ENCODE measurements at places on chromosomes 5 and 9. TPM values are rescaled to one million over a fixed set of nuclear protein-coding genes. Genes with fewer than 3 reads are reported as not detected.

- DNase-seq: no peak
Measured at GRCh38 chr9:92223758-92224157, 69.7 kb downstream of the IARS1 start.

DNA sequence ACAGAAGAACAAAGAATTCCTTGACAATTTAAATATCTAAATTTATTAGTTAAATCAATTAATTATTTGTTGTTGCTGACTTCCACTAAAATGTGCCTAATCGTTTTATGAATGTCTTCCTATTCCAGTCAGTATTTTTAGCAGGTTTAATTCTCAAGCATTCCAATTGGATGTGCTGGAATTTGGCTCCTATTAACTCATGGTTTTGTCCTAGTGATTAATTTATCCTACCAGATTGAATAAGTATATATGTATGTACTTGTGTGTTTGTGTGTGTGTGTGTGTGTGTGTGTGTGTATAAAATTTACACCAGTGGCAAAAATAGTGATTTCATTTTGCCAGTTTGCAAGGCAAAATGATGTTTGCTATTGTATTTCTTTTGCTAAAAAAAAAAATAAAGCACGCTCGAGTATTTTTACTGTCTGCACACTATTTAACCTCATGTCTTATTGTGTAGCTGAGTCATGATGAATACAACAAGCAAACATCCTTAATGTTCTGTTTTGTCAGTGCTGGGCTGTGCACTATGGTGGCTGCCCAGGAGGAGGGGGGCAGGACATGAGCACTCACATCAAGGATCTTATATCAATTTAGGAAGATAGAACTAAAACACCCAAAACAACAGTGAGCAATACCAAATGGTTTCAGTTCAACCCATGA is 375.5 kb downstream of the PDE4D start:
- DNase-seq: no peak

DNA sequence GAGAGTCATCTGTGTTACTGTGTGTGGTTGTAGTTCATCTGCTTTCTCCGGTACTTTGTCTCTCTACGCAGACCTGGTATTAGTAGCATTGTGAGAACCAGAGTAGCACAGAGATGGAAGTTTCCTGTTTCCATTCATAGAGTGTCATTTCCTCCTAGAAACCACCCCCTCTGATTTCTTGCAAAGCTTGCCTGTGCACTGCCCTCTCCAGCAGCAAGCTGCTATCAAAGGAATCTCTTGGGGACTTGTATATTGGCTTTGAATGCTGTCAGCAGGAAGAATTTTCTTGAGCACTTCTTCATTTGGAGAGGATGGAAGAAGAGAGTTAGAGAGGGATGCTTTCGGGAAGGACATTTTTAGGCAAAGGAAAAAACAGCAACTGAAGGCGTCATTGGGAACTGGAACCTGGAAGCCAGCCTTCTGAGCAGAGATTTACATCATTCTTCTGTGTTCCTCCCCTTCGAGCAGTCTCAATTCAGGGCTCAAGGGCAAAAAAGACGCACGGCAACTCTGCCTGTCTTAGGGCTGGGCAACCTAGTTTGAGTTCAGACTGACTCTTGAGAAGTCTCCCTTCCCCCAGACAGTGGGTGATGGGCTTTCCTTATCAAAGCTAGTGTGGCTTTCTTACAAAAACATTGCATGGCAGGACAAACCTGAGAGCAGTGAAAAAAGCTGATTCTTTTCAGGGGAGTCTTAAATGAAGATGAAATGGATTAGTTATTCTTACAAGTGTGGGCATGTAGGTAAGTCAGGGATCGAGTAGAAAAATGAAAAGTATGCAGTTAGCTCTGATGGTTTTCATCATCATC is 226.3 kb downstream of the AOPEP start:
- DNase-seq: no peak

GRCh38 chr5:23459214-23459613 is 48.2 kb upstream of the PRDM9 start:
- DNase-seq: no peak

DNA sequence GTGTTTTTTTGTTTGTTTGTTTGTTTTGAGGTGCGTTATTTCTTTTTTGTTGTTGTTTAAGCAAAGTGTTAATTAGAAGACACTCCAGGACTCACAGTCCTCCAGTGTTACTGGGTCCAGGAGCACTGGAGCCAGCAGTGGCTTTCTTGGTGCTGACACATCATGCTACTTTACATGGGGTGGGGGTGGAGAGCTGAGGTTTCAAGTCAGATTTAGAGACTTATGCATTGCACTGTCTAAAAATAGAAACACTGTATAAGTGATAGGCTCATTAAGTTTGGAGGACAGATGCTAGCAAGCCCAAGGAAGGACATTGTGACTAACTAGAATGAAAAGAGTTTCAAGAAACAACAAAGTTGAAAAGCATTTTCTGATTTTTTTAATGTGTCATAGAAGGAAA is 2209.2 kb downstream of the MAT2B start:
- DNase-seq: no peak

DNA sequence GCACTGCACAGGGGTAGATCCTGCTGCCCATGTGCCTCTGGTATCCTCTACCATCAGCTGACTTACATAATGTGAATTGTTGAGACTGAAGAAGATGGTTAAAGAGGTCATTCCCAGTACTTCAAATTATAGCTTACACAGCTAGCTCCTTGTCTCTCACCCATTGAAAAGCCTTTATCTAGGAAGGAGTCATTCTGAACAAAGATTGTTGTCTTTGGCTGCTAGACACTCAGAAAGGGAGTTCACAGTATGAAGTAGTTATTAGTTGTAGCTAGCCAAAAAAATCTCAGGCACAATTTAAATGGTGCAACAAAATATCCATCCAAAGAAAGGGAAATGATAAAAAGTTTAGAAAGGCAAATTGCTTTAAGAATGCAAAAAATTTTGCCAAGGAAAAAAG is 102.0 kb upstream of the NREP start:
- DNase-seq: no peak

GRCh38 chr9:3498691-3499090 is 27.1 kb downstream of the RFX3 start:
- no peak for DNase-seq

- DNase-seq: no peak
Measured at GRCh38 chr5:111461934-111462333, 50.4 kb downstream of the STARD4 start.

DNA sequence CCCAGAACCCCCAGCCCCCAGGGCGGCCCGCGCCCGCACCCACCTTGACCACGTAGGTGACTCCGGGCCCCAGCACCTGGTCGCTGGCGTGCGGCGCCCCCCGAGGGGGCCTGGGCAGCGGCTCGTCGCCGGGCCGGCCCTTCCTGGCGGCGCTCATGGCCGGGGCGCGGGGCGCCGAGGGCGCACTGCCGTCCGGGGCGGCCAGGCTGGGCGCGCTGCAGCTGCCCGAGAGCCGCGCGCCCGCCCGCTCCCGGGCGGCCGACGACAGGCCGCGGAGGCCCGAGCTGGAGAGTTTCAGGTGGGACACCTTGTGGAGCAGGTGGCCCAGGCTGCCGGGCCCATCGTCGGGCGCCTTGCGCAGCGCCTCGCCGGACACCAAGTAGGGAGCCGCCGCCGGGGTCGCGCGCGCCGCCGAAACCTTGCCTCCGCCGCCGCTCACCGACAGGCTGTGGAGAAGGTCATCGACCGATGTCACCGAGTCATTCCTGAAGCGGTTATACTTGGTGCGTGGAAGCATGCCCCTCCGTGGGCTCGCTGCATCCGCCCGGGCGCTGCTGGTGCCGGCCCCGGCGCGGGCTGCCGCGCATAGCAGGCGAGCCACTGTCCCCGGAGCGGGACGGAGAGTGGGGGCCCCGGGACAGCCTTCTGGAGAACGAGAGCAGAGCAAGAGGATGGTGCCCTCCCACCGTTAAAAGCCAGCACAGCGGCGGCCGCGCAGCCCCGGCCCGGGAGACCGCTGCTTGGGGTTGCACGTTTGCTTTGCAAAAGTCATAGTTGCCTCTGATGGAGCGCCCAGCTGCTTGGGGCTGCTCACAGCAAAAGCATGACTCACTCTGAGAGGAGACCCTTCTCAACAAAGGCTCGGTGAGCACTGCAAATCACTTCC is at the start of gene SHC3:
Gene SHC3, minus strand, starts transcription at position 875 of the 886 bp plus-strand sequence. Its CDS starts 358 bp downstream, at position 517.
- DNase-seq: no peak

- no peak for DNase-seq
Measured at GRCh38 chr9:35557320-35557719, 47.7 kb upstream of the TESK1 start.

DNA sequence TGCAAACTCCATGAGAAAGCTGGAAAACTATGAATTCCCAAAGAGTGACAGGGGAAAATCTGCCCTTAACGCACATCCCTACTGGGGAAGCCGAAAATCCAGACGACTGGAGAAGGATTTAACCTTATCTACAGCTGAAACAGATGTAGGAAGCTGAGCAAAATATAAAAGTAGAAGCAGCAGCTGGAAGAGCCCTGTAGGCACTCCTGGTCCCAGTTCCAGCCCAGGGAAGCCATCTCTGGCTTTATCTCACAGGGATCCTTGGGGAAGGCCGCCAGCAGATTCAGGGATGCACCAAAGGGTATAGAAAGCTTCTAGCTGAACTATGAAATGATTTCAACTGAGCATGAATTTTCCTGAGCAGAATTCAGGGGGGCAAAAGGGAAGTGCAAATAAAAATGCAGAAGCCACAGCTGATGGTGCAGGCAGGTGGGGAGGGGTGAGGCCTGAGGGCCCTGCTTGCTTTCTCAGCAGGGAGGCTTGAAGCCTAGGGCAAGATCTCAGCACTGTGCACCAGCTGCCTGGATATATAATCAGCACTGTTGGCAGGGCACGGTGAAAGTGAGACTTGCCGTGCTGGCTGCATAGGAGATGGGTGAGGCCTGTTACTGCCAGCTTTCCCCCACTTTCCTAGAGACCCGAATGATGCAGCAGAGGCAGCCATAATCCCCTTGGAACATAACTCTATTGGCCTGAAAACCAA is 2019.5 kb upstream of the NUDT12 start:
- DNase-seq: no peak

GRCh38 chr5:112555691-112556090 is 136.6 kb upstream of the EPB41L4A start:
- DNase-seq: no peak

- DNase-seq: no peak
Measured at GRCh38 chr5:95385334-95385733, 5.8 kb upstream of the FAM81B start.

DNA sequence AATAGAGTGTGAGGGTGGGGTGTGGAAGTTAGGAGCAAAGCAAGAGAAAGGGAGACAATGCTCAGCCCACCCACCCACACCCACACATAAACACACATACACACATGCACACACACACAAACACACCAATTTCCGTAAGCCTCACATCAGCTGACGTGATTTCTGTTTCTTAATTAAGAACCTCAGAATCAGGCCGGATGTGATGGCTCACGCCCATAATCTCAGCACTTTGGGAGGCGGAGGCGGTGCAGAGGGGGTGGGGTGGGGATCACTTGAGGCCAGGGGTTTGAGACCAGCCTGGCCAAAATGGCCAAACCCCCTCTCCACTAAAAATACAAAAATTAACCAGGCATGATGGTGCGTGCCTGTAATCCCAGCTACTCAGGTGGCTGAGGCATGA is 26.4 kb upstream of the PIK3R1 start:
- no peak for DNase-seq

GRCh38 chr9:37100327-37100726 is 20.0 kb upstream of the ZCCHC7 start:
- no peak for DNase-seq

The PDE6A gene
- not detected for total RNA-seq

The RANBP17 gene
- 10.8 TPM for total RNA-seq

The QRFP gene
- total RNA-seq: not detected

The RORB gene
- 2.0 TPM for total RNA-seq

The TAF1L gene
- not detected for total RNA-seq

The GPRIN1 gene
- not detected for total RNA-seq
